Right hindlimb (tissue), 1 donor: ENCODE measurements at places on chromosomes 7 and 10.

DNA sequence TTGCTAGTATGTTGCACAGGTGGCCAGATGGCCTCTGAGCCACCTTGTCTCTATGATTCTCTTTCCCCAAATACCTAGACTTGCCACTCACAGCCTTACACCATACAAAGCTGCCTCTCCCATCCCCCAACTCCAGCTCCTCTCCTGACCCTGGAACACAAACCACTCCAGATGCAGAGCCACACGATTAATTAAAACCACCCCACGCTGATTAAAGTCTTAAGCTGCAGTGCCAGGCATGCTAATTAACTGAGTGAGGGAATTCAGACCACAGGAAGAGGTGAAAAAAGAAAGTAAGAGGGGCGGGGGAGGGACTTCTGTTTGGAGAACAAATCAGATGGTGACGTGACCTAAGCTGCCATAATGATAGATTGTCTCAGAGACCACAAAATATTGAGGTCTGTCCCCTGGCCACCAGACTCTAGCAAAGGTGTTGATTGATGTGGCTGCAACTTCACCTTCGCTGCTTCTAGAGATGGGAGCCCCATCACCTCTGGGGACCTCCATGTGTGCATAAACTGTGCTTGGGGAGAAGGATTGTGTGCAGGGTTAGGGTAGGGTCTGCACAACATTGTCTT is 331.3 kb downstream of the PLXNA4 start:
- DNase-seq: no peak

DNA sequence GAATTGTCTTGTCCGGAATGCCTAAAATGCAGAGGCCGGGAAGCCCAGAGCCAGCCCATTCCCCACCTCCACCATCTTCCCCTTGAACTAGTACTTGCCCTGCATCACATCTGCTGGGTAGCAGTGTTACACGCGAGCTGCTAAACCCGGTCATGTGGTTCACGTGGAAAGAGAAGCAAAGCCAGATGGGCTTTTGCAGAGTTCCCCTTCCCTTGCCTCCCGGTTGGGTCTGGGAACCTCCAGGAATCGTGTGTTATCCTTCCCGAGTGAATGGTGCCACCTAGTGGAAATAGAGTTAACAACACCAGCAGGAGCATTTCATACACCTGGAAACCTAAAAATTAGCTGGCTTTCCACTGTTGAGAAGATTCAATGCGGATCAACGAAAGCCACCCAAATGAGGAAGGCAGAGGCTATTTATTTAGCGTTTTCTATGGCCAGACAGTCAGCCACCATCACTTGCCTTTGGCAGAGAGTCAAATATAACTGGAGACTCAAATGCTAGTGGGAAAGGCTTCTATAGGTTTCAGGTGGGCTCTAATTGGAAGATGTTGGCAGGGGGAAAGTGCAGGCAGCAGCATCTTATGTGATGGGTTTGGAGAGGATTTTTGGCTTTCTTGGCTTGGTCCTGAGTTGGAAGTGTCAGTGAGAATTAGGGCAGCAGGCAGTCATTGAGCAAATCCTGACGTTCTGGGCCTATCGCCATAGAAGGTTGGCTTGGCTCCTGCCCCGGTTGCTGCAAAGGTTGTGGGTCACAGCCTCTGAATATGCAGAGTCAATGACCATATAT is 12.9 kb upstream of the DENND2A start:
- DNase-seq: peak; percentile 85

GRCh38 chr10:58140691-58141347 is 126.9 kb downstream of the IPMK start:
- DNase-seq: no peak

- DNase-seq: no peak
Measured at GRCh38 chr7:123769371-123769770, 20.6 kb upstream of the WASL start.

GRCh38 chr10:78853864-78854263 is 214.9 kb upstream of the ZMIZ1 start:
- DNase-seq: no peak

GRCh38 chr10:130160775-130161174 is 24.6 kb downstream of the GLRX3 start:
- no peak for DNase-seq

- DNase-seq: no peak
Measured at GRCh38 chr10:131561897-131562296, 250.4 kb upstream of the TCERG1L start.

GRCh38 chr10:55400075-55400849 is 599.2 kb upstream of the PCDH15 start:
- DNase-seq: no peak

DNA sequence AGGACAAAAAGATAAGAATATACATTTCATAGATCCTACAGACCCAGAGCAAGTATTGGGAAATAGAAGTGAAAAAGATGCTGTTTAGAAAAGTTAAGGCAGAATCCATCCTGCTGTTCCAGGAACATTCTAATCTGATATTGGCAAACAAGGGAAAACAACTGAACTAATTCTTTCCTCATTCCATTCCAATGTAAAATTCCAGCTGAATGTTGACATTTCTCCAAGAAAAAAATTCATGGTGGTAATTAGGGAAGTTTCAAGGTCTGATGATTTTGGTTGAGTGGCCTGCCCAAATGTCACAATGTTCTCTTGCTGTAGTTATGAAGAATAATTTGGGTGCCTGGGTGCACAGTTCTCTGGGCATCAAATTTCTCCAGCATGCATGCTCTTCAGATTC is 15.2 kb downstream of the PIP start:
- DNase-seq: no peak

GRCh38 chr7:34425194-34425593 is 232.8 kb upstream of the NPSR1 start:
- DNase-seq: no peak

DNA sequence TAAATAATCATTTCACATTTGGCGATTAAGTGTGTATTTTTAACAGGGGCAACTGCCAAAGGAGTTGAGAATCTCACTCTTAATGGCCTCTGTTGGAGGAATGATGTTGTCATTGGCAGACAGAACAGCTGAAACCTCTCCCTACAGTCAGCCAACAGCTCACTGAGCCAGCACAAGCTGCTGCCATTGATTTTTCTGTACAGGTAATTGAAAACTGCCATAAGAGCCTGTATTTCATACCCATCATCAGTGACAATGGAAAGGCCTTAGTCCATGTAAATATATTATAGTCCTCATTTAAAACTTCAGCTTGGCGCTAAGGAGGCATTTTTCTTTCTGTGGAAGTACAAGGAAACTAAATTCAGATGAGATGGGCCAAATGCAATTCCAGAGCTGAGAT is 28.1 kb upstream of the PTN start:
- DNase-seq: peak; percentile 72

- no peak for DNase-seq
Measured at GRCh38 chr7:100446040-100446439, 9.7 kb upstream of the PPP1R35 start.

- no peak for DNase-seq
Measured at GRCh38 chr7:144859739-144860138, 23.9 kb upstream of the TPK1 start.

GRCh38 chr10:84543948-84544347 is 215.6 kb downstream of the CCSER2 start:
- no peak for DNase-seq
